CD4-positive, alpha-beta memory T cell (primary cell): ENCODE measurements at places on chromosomes 13 and 19. TPM values are rescaled to one million over a fixed set of nuclear protein-coding genes. Genes with fewer than 3 reads are reported as not detected.

Gene CLDN10
- not detected for total RNA-seq

GRCh38 chr19:32816555-32817099 is 52.9 kb downstream of the SLC7A9 start:
- no peak for DNase-seq

DNA sequence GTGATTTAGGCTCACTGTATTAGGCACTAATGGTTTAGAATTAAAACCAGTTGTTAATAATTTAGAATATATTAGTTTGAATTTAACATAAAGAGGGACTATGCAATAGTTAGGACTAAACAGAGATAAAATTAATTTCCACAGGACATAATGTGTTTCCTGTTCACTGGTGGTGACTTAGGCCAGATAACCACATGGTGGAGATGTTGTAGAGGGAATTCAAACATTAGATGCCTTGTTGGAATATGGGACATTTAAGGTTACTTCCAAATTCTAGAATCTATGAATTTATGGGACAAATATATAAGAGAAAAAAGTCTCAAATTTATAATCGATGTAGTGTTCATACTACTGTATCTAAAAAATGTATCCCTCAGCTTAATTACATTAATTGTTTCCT is 615.5 kb upstream of the KLHL1 start:
- no peak for DNase-seq

DNA sequence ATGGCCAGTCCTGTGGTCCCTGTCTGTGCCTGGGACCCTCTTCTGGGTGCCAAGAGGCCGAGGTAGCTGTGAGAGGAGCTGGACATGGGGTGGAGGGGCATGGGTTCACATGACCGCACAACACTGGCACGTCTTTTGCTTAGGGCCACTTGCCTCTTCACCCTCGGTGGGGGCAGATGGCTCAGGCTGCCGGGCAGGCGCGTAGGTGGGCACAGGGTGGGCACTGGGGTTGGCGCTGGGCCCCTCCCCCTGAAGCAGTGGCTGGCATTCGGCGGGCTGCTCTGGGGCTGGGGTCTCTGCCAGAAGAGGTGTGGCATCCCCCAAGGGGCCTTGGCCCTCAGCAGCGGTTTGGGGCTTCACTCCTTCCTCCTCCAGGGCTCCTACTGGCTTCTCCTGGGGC is 8.4 kb downstream of the PALM3 start:
- DNase-seq = no peak

Gene TTYH1
- not detected for total RNA-seq

- DNase-seq = no peak
Observed at GRCh38 chr19:35116072-35116801, 614 bp downstream of the FXYD3 start.

- no peak for DNase-seq
Observed at GRCh38 chr13:79382545-79383275, 23.3 kb downstream of the RBM26 start.

Gene ZNF561
- 75.8 TPM for total RNA-seq

DNA sequence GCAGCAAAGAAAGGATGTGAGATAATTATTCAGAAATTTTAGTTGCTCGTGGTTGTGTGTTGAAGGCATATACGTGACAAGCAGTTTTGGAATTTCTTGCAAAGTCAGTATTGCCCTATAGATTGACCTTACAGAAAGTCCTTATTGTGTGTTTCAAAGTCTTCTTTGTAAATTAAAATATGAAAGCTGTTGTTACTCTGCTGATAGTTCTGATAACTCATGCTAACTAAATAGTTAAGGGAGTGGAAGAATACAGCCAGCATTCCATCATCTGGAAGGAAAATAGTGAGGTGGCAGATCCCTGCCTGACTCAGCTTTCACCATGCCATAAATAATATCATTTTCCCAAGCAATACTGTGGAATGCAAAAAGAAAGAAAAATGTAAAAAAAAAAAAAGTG is 27.2 kb downstream of the WASF3 start:
- DNase-seq = no peak

Gene FUT6
- total RNA-seq = not detected

Gene AKT2
- total RNA-seq = 168 TPM

- DNase-seq = no peak
Observed at GRCh38 chr19:8371011-8371804, 7.3 kb downstream of the ANGPTL4 start.

Gene NLRP11
- not detected for total RNA-seq

GRCh38 chr13:93975242-93975641 is 504.2 kb downstream of the DCT start:
- no peak for DNase-seq

DNA sequence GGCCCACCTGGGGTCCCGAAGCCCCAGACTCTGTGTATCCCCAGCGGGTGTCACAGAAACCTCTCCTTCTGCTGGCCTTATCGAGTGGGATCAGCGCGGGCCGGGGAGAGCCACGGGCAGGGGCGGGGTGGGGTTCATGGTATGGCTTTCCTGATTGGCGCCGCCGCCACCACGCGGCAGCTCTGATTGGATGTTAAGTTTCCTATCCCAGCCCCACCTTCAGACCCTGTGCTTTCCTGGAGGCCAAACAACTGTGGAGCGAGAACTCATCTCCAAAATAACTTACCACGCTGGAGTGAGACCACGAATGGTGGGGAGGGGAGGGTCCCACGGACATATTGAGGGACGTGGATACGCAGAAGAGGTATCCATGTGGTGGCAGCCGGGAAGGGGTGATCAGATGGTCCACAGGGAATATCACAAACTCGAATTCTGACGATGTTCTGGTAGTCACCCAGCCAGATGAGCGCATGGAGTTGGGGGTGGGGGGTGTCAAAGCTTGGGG is 1.0 kb upstream of the ICAM5 start:
- DNase-seq = peak; percentile 19

GRCh38 chr13:19955873-19956559 is 2.5 kb upstream of the ZMYM2 start:
- DNase-seq = no peak

Gene COPE
- 170 TPM for total RNA-seq

- DNase-seq = no peak
Observed at GRCh38 chr13:67519356-67519755, 289.2 kb upstream of the PCDH9 start.

Gene CACNG6
- not detected for total RNA-seq

DNA sequence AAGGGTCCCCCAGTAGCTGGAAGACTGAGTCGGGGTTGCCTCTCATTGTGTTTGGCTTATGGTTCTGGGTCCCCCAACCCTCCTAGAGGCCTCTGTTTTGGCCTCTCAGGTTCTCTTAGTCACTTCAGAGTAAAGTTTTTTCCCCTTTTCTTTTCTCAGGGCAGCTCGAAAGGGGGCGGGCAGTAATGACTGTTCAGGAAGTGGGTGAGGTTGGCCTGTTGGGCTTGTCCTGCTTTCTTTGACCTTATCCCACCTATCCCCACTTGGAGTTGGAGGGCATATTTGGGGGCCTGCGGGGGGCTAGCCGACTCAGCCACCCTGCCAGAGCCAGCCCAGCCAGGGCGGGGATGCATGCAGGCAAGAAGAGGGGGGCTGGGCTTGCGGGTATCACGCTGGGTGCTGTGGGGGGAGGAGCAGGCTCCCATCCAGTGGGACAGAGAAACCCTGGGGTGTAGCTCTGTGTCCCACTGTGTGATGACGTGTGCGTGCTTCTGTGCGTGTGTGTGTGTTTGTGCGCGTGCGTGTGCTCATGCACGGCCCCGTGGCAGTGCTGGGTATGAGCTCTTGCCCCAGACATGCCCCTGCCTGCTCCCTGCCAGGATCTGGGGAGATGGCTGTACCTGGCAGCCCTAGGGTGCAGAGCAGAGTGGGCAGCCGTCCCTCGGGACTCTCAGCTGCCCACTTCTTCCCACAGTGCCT is 1.4 kb downstream of the CIC start:
- DNase-seq = peak; percentile 78

Gene COL4A1
- not detected for total RNA-seq

GRCh38 chr19:38134540-38135149 is 89.4 kb downstream of the DPF1 start:
- peak; percentile 17 for DNase-seq

Gene ZNF611
- total RNA-seq = 52.8 TPM

DNA sequence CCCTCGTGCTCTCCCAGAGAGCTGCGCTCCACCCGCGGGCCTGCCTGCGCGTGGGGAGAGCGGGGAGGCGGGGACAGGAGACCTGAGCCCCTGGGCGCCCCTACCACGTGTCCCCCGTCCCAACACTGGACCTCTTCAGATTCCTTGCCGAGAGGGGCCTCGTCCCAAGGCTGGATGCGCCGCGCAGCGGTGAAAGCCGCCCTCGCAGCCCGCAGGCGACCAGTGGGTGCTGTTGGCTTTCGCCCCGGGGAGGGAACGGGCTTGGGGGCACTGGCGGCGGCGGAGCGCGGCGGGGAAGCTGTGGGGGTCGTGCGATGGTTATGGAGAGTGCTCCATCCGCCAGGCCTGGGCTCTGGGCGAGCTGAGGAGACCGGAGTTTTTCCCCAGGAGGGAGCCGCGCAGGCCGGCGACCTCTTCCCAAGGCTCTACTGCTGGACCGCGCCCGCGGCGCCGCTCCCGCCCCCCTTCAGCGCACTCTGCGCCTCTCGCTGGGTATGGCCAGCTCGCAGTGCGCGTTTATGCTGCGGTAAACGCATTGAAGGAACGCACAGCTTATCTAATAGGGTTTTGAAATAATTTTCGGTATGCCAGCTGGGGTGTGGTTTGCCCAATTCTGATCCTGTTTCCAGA is 17.2 kb upstream of the RNF17 start:
- no peak for DNase-seq

GRCh38 chr19:10155839-10156238 is 36.1 kb upstream of the EIF3G start:
- no peak for DNase-seq

- no peak for DNase-seq
Observed at GRCh38 chr19:6352381-6353165, 8.8 kb upstream of the CLPP start.

Gene IFNL1
- not detected for total RNA-seq

Gene SLC15A1
- not detected for total RNA-seq

Gene CCDC169
- total RNA-seq = not detected

Gene EDNRB
- total RNA-seq = not detected

Gene MYPOP
- 15.1 TPM for total RNA-seq
